ENCODE measurements at places on chromosomes 7 and 10.

DNA sequence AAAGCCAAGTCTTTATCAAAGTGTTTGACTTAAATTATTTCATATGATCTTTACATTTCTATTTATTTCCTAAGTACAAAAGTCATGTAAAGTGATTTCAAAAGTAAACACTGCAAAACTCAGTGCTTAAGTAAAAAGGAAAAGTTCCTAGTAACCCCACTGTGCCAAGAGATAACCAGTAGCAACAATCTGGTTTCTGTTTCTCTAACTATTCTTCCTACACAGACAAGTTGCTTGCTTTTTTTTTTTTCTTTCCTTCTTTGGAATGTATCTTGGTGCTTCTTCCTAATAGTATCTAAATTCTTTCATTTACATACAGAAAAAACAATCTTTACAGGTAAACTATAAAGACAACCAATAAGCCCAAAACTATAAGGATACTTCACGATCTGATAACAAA lies 3.1 kb downstream of the JCAD start:
- DNase-seq: no peak

DNA sequence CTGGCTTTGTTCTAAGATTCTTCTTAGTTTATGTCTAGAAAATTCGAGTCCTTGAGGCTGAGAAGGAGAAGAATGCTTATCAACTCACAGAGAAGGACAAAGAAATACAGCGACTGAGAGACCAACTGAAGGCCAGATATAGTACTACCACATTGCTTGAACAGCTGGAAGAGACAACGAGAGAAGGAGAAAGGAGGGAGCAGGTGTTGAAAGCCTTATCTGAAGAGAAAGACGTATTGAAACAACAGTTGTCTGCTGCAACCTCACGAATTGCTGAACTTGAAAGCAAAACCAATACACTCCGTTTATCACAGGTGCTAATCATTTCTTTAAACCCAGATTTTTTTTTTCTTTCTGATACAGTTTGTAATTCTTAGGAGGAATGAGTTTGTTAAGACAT lies 6.7 kb downstream of the CEP55 start:
- DNase-seq: no peak

- no peak for DNase-seq
Observed at GRCh38 chr7:54827734-54828133, 68.7 kb upstream of the SEC61G start.

DNA sequence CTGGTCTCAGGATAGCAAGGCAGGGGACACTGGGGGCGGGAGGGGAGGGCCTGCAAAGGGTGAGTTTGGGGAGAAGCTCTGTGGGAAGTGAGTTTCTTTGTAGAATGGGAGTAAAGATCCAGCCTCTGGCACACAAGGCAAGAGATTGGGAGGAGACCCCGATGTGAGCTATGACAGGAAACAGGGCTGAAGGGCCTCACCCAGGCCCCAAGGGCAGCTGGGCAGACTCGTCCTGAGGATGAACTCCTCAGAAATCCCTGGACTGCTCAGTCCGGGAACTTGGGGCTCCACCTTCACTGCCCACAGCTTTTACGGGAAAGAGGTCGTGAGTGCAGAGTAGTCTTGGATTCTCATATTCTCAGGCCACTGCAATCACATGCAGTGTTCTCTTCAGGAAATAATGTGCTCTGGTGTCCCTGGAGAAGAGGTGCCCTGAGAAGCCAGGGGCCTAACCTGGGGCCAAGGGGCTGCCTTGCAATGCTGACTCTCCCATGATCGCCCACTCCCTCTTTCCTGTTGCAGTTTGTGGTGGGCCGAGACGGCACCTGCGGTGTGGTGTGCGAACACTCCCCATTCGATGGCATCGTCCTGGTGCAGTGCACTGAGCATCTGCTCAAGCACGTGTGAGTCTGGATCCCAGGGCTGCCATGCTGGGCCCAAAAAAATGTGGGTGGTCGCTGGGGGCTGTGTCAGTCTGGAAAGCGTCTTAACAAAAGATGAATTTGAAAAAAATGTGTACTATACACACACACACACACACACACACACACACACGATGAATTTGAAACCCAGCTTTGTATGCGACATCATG lies 31.3 kb upstream of the C10orf53 start:
- DNase-seq: no peak

DNA sequence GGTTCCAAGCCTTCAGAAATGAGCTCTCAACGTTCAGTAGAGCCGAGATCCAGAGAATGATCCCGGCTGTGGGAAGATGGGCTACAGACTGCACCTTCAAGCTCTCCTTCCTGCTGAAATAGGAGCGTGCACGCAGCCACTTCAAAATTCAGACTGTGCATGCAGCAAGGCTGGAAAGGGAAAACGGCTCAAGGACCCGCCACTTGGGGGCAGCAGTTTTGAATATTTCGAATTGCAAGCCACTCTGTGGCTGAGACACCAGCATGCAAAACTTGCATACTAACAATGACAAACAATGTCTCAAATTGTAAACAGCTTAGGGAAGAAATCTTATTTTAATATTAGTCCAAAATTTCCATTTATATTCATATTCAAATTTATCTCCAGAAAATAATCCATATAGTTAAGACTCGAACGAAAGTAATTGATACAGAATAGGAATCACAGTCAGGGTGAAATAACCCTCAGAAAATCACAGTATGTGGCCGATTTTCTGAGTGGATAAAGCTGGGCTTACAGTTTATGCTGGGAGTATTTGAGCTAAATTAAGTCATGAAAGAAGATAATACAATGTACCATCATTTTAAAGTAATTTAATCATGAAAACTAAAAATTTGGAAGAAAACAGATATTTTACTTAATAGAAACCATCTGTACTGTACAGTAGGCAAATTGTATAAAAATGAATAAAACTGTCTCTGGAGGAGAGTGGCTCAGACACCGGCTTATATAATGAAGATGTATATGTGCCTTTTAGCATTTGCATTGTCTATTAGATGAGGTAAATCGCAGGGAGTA lies 137.9 kb upstream of the MKI67 start:
- peak; percentile 43 for DNase-seq

DNA sequence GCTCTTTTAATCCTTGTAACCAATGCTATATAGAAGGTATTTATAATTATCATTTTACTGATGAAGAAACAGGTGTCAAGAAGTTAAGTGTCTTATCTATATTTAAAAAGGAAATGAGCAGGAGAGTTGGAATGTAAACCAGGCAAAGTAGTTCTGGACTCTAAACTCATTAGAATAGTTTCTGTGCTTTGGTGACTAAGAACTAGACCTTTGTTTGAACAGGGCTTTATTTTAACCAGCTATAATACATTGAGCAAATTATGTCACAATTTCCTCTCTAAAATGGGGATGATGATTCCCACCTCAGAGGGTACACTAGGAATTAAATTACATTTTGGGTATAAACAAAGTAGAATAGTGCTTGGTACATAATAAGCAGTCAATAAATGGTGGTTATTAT lies 236.0 kb downstream of the MAGI2 start:
- peak; percentile 41 for DNase-seq

DNA sequence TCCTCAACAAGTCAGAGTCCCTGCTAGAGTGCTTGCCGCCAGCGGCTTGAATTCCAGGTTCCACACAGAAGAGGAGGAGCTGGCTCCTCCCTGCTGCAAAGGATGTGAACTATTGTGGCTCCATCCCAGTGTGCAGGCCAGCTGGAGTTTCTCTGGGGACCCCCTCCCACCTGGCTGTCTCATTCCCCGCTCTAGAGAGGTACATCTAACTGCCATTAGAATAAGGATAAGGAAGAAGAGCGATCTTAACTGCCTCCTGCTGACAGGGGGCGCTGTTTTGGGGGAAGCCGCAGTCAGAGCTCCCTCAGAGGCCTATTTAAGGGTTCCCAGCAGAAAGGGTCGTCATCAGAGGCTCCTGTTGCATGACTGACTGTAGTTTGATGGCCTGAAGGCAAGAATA lies 40.8 kb upstream of the HECW1 start:
- DNase-seq: no peak

DNA sequence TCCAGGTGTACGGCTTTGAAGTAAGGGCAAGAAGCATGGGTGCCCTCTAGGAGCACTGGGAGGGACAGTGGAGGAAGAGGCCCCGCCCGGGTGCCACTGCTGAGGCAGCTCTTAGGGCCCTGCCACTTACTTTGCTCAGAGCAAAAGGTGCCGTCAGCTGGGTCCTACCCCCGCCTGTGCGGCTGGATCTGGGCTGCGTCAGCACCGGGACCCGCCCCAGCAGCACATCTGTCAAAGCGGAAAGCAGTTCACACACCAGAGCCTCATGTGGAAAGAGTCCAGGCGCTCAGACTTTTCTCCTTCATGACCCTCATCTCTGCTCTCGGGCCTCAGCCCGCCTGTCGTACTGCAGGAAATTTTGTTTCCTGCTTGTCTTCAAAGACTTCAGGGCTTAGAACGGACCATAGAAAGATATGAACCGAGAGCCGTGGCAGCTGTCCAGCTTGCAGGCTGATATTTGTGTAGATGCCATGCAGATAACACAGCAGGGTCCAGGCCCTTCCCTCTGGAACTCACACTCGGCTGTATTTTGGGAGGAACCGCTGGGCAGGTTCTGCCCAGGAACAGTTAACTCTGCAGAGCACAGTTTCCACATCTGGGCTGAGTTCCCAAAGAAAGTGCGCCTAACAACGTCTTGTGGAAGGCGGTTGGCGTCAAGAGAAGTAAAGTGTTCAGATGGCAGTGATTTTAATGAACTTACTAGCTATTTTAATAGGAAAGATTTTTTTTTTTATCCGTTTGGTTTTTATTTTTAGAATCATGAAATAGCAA lies 44.3 kb upstream of the PRKAR1B start:
- DNase-seq: no peak

DNA sequence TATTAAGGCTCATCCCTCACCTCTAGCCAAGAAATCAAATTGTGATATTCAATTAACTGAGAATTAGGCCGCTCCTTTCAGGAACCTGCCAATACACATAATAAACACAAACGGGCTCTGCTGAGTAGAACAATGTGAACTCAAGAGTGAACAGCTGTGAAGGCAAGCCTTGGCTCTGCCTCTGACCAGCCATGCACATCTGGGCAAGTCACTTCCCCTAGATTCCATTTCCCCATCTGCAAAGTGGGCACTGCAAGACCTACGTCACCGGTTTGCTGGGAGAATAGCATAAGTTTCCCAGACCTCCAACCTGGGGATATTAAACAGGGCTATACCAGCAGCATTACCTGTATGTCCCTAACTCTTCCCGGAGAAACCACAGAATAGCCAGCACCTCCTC lies 355.2 kb downstream of the TNS3 start:
- no peak for DNase-seq

GRCh38 chr7:104584620-104585019 lies 256.2 kb downstream of the LHFPL3 start:
- DNase-seq: no peak

GRCh38 chr10:122308417-122309141 lies 37.5 kb downstream of the BTBD16 start:
- no peak for DNase-seq

DNA sequence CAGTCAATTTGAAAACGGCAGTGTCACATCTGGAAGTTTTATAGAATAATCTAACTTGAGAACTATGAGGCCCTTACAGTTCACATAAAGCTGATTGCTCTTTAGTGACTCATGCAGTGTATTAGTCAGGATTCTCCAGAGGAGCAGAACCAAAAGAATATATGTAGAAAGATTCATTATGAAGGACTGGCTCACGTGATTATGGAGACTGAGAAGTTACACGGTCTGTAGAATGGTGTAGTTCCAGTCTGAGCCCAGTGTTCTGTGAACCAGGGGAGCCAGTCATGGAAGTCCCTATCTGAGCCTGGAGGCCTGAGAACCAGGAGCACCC lies 21.5 kb downstream of the RBM33 start:
- DNase-seq: peak; percentile 90

- DNase-seq: no peak
Observed at GRCh38 chr10:103584216-103585010, 90.9 kb downstream of the NEURL1 start.

DNA sequence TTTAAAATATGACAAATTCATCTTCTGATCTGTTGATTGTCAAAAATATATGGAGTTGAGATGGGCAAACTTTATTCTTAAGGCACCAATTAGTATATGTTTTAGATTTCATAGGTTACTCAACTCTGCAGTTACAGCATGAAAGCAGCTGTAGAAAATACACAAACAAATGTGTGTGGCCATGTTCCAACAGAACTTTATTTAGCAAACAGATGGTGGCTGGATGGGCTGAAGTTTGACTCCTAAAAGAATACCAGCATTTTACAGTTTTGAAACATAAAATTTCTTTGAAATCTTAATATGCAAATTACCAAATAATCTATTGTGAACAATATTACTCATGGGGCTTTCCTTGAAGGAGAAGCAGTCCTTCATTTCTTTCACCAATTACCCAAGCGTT lies 1206.0 kb upstream of the LRRTM3 start:
- no peak for DNase-seq

Data from HFFc6 (cell line).